Neural progenitor cell (in vitro differentiated cells): ENCODE measurements at places on chromosomes 11 and 22. TPM values are rescaled to one million over a fixed set of nuclear protein-coding genes. Genes with fewer than 3 reads are reported as not detected.

Gene GRIA4
- total RNA-seq, result 3.1 and 3.7 TPM in 2 replicates

Gene SCUBE2
- 21.2 and 42.1 TPM in 2 replicates for total RNA-seq

Gene SMIM35
- not detected in 2 replicates for total RNA-seq

GRCh38 chr11:60931917-60932316 lies 7.7 kb downstream of the TMEM132A start:
- H3K27me3 ChIP-seq, result no peaks in the 10 kb centered on the region
- no peak overlapping the region for H3K27ac ChIP-seq
- peaks cover 8% of the 10 kb centered on the region for H3K4me1 ChIP-seq
- no peaks in the 10 kb centered on the region for H3K36me3 ChIP-seq
- no peak overlapping the region for H3K4me3 ChIP-seq
- no peak for DNase-seq

DNA sequence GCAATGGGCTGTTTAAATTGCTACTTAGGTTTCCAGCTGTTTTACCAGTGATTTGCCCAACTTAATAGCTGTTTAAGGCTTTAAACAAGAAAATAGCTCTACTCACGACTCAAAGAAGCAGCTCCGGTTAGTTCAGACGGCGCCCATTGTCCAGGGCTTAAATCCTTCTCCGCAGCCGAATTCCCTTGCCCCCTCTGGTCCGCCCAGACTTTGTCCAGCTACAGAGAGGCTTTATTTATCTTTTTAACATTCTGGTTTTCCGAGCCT lies 20.9 kb upstream of the SCUBE1 start:
- peaks cover 56% of the 10 kb centered on the region for H3K4me1 ChIP-seq
- H3K27me3 ChIP-seq, result peaks cover 7% of the 10 kb centered on the region
- no peaks in the 10 kb centered on the region for H3K36me3 ChIP-seq
- DNase-seq, result peak; percentile 95
- H3K27ac ChIP-seq, result peak overlapping the region; percentile 92

DNA sequence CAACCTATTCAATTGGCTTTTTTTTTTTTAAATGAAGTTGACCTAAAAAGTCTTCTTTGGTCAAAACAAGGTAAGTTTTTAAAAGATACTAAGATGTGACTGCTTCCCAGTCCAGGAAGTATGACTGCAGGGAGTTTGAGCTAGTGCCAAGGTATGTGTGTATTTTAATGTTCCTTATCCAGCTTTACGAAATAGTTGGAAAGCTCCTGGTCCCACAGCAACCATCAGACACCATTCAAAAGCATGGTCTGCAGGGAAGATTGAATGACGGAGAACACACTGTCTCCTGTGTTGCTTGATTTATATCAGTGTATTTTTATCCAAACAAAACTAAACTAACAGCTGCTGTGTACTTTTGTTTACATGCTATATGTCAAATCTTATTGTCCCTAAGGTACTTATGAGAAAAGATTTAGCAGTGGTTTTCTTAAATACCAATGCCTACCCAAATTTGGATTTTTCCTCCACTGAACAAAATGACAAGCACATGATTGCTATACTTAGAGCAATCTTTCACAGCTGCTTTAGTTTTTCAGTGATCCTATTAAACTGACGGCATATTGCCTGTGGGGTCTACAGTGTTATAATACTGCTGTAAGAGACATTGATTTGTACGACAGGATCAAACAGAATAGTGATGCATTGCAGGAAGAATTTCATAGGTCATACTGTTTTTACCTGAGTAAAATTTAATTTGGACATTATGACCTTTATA lies 122.9 kb downstream of the DCDC1 start:
- no peak overlapping the region for H3K27ac ChIP-seq
- H3K27me3 ChIP-seq, result no peaks in the 10 kb centered on the region
- no peak for DNase-seq
- H3K4me3 ChIP-seq, result no peak overlapping the region
- no peaks in the 10 kb centered on the region for H3K36me3 ChIP-seq

- no peaks in the 10 kb centered on the region for H3K36me3 ChIP-seq
- peaks cover 6% of the 10 kb centered on the region for H3K4me1 ChIP-seq
- H3K27me3 ChIP-seq, result peaks cover 10% of the 10 kb centered on the region
- no peak for DNase-seq
- H3K4me3 ChIP-seq, result no peak overlapping the region
- H3K27ac ChIP-seq, result no peak overlapping the region
Observed at GRCh38 chr11:17703951-17704350, 15.4 kb upstream of the MYOD1 start.
